ENCODE measurements at places on chromosomes 1 and 21. TPM values are rescaled to one million over a fixed set of nuclear protein-coding genes. Genes with fewer than 3 reads are reported as not detected.
A peak's percentile ranks its signal among the peaks of the same experiment; 100 is the strongest.

DNA sequence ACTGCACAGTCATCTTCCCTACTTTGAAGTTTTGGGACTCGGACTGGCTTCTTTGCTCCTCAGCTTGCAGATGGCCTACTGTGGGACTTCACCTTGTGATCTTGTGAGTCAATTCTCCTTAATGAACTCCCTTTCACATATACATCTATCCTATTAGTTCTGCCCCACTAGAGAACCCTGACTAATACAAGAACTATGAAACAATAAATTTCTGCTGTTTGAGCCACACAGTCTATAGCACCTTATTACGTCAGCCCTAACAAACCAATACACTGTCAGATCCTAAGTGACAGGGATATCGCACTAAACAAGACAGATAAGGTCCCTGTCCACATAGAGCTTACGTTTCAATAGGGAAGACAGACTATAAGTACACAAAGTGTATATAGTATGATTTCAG is 120.1 kb downstream of the PLPP3 start:
- no peak for DNase-seq

- no peak for DNase-seq
These were observed 138.9 kb upstream of the ERG start for GRCh38 chr21:38637161-38637560.

GRCh38 chr1:31667065-31667785 is 22.5 kb upstream of the PEF1 start:
- no peak for DNase-seq

GRCh38 chr1:203609979-203610493 is 16.6 kb upstream of the ATP2B4 start:
- DNase-seq = no peak

GRCh38 chr1:200211157-200211556 is 183.6 kb downstream of the NR5A2 start:
- peak; percentile 57 for DNase-seq

- DNase-seq = no peak
These were observed 14.7 kb downstream of the XCL1 start for GRCh38 chr1:168591066-168591465.

GRCh38 chr21:44749759-44750674 is 38.6 kb upstream of the TSPEAR start:
- DNase-seq = no peak

DNA sequence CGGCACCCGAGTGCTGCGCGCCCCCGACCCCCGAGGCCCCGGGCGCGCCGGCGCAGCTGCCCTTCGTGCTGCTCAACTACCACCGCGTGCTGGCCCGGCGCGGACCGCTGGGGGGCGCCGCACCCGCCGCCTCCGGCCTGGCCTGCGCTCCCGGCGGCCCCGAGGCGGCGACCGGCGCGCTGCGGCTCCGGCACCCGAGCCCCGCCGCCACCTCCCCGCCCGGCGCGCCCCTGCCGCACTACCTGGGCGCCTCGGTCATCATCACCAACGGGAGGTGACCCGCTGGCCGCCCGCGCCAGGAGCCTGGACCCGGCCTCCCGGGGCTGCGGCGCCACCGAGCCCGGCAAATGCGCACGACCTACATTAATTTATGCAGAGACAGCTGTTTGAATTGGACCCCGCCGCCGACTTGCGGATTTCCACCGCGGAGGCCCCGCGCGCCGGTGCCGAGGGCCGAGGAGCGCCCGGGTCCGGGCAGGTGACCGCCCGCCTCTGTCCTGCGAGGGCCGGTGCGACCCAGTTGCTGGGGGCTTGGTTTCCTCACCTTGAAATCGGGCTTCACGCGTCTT is 49.0 kb downstream of the SIM2 start:
- DNase-seq = no peak

GRCh38 chr1:94646141-94646643 is 104.6 kb upstream of the F3 start:
- peak; percentile 69 for DNase-seq

DNA sequence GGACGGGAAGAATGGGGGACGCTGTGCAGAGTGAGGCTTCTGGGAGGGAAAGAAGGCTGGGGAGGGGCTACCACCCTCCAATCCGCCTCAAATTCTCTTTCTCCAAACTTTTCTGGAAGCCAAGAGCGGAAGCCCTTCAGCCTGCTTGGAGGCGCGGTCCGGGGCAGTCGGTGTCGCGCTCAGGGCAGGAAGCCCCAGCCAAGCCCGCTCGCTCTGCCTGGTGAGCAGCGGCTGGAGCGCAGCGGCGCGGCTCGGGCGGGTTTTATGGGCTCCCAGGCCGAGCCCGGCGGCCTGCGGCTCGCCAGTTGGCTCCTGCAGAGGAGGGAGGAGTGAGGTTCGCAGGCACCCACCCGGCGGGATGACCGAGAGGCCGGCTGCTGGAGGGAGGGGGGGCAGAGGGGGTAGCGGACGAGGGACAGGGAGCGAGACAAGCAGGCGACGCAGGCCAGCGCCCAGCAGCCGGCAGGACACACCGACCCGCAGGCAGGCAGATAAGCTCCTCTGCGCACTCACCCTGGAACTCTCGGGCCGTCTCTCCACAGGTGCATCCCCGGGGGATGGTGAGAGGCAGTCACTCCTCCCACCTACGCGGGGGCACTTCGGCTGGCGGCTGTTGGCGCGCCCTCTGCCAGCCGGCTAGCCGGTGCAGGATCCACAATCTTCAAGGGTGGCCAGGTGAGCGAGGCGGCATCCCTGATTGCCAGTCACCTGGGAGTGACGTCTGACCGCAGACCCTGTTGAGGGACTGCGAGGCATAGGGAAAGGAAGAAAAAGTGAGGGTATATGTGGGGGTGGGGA is at the start of gene AVPR1B:
Gene AVPR1B (minus strand): TSS at position 238 of the 798 bp plus-strand sequence. CDS start 498 bp downstream, outside the sequence.
- DNase-seq = no peak

DNA sequence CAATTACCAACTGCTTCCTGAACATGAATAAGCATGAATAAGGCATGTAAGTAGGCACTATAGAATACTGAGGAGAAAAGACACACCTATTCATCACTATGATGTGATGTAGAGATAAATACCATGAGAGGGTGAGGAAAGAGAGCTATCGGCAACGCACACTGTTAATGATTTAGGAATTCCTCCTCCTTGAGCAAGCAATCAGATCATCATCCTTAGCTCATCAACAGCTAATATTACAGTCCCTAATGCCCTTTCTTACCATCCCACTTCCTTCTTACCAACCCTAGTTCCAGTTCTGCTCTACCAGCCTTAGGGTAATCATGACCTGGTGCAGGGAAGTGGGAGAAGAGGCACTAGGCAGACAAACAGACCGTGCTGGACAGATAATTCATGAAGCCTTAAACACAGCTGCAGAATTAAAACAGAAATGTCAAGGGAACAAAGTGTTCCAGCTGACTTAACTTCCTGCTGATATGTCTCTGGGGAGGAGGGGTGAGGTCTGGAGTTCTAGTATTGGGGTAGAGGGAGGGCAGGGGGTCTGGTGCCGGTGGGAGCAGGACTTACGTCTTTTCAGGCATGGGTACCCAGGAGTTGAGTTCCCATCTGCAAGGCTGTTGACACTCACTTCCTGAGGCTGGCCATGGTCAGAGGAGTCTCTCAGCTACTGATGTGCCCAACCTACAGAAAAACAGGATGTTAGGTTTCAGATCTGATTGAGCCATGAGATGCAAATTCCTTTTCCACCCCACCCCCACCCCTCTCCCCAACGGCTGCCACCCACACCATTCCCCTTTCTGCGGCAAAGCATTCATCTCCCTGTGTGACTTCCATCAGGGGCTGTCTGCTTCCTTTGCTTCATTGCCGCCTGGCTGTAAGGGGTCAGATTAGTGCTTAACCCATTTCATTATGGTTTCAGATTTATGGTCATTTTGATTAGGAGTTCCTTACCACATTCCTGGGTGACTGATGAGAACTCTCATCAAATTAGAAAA is 12.6 kb upstream of the RCSD1 start:
- no peak for DNase-seq

DNA sequence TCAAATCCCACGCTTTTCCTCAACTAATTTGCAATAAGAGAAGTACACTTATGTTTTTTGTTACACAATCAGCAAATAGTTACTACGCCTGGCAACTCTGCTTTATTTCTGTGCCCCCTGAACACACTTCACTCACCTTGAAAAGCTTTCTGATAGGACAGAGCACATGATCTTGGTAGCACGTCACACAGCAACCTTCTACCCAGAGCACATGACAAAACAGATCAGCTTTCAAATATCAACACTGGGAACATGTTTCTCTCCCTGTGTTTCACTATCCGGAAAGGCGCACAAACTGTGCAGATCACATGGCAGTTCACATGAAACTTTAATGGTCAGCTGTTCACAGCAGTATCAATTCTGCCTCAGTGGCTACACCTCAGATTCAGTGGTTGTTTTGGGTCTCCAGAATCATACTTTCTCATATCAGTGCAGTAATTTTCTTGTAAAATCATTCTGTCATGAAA is 2.2 kb downstream of the SLC19A2 start:
- DNase-seq = peak; percentile 83

GRCh38 chr1:109396871-109397580 is 692 bp downstream of the SORT1 start:
- DNase-seq = no peak

DNA sequence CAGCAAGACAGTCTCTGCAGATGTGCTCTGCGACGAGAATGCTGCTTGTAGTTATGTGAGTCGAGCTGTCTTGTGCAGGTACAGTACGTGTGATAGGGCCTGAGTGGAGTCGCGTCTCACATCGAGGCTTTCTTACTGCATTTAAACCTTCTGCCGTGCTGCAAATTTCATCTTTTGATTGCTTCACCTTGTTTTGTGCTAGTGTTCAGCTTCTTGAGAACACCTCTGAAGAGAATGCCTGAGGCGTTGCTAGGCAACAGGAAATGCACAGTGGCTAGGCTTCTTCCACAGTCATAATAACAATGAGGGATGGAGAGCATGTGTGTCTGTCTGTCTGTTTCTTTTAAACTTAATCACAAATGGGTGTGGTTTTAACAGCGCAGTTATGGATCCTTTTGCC is 52.9 kb downstream of the MRPS6 start:
- peak; percentile 42 for DNase-seq

DNA sequence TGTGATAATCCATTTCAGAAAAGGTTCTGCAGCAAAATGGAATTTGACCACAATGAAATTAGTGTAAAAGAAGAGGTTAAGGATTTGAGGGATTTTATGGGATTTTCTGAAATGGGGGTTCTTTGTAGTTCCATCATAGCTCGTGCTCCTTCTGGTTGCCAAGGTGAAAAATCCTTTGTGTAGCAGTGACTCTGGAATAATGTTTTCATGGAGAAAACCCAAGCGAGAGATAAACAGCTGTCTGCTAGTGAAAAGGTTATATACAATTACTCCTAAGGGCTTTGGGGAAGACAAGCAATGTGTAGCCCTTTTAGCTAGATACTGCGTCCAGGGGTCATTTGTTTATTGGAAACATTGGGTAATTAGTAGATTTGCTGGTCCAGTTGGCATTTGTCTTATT is 453.2 kb upstream of the DEPDC1 start:
- no peak for DNase-seq

DNA sequence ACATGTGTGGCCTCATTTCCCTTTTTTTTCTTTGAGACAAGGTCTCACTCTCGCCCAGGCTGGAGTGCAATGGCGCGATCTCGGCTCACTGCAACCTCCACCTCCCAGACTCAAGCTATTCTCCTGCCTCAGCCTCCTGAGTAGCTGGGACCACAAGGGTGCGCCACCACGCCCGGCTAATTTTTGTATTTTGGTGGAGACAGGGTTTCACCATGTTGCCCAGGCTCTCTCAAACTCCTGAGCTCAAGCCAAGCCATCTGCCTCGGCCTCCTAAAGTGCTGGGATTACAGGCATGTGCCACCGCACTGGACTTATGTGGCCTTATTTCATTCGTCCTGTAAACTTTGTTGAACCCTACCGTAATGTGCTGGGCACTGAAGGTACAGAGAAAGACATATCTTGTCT is 569 bp upstream of the WARS2 start:
- DNase-seq = peak; percentile 47

GRCh38 chr21:34348890-34349519 is 14.8 kb upstream of the KCNE2 start:
- no peak for DNase-seq

DNA sequence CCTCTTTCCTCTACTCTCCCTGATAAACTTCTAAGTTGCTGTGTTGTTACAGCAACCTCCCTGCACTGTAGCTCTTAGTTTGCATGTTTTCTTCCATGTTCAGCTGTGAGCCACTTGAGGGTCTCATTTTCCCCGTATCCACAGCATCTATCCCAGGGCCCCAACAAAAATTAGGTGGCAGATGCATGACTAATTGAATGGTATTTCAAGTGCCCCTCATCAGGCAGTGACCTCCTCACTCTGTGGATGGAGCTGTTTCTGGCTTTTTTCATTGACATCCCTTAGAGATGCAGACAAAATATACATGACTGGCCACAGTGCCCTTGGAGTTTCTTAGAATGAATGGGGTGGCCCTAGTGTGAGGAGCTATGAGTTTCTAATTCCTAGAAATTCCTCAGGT is 3.4 kb downstream of the CASQ2 start:
- no peak for DNase-seq

GRCh38 chr21:38306433-38307141 is 49.8 kb downstream of the KCNJ15 start:
- DNase-seq = peak; percentile 97

DNA sequence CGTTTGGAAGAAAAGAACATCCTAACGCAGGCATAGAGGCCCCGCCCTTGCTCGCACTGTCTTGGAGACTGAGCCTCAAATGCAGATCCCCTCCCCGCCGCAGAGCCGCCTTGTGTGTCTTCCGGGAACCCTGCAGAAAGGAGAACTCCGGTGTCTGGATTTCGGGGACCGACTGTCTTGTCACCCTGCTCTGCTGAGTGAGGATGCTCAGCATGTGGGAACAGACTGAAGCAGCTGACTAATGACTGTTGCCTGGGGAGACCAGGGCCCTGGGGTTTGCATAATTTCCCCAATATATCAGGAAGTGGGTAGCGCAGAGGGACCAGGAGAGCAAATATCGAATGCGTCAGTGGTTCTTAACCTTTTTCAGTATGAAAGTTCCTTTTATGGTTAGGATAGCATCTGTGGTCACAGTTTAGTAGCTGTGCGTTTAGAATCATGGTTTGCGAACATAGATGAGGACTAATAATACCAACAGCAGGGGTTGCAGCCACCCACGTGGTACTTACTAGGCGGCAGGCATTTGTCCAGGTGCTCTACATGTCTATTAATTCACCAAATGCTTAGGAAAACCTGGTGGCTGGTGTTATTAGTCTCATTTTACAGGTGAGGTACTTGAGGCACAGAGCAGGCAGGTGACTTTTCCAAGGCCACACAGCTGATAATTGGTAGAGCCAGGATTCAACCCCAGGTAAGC is 14.3 kb downstream of the GPR137B start:
- DNase-seq = no peak

GRCh38 chr21:25626757-25627156 is 12.3 kb upstream of the JAM2 start:
- DNase-seq = peak; percentile 45

- peak; percentile 88 for DNase-seq
These were observed 19.9 kb upstream of the PPP1R15B start for GRCh38 chr1:204431310-204432184.

GRCh38 chr1:65432918-65433317 is 12.4 kb downstream of the LEPR start:
- no peak for DNase-seq

The CELA2A gene
- total RNA-seq = not detected

The RNU1-2 gene
- 1,606 TPM for total RNA-seq

The FCAMR gene
- total RNA-seq = not detected

The PTPN14 gene
- total RNA-seq = 240 TPM

The TAL1 gene
- total RNA-seq = not detected

The AMIGO1 gene
- 0.29 TPM for total RNA-seq

The CYP4A11 gene
- not detected for total RNA-seq

The OR2G6 gene
- total RNA-seq = not detected

The PGLYRP3 gene
- total RNA-seq = not detected

The CFAP74 gene
- not detected for total RNA-seq
